ENCODE measurements at places on chromosomes 6 and 20.

DNA sequence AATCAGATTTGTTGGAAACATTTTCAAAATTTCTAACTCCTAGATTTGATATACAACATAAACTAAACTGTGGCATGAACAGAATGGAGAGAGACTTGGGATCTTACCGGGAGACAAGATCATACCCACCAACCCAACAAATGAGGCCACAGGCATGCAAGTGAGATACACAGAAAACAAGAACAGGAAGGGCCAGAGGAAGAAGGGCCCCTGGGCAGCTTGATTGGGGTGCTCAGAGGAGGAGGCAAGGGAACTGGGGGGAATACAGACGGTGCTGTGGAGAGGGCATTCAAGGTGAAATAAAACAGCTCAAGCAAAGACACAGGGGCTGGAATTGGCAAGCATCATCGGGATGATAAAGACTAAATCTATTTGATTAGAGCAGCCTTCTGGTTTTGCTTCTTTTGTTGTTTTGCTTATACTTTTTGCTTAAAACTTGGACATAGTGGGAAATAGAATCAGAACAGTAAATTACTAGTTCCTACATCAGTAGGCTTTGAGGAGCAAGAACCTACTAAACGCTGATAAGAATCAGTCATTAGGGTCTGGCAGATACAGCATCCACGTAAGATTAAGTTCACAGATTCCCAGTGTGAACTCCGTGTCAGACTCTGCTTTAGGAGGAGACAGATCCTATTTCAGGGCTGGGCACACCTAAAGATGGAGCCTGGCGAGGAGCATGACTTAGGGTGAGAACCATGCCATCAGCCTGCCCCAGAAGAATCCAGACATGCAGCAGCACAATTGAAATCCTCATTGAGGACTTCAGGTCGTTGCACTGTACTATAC is 3.5 kb upstream of the RAMACL start:
- DNase-seq: no peak

DNA sequence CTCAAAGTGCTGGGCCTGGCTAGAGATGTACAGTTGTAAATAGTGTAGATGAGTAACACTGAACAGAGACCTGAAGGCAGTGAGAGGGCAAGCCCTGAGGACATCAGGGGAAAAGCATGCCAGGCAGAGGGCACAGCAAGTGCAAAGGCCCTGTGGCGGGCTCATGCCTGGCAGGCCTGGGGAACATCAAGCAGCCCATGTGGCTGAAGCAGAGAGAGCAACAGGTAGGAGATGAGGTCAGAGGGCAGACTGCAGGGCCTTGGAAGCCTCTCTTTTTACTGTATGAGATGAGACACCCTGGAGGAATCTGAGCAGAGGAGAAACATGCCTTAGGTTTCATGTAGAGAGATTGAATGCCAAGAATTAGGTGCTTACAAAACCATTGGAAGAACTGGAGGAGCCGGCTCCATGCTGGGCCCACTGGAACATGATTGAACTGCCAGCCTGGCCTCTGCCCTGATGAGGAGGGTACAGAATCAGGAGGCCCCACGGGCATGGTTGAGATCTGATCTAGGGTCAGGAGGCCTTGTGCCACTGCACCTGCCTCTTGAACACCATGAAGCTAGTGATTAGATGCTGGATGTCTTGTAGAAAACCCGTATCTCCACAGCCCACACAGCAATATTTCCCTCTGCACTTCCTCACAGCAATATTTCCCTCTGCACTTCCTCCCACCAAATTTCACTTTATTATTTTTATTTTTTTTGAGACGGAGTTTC is 5.9 kb upstream of the HMGA1 start:
- no peak for DNase-seq

DNA sequence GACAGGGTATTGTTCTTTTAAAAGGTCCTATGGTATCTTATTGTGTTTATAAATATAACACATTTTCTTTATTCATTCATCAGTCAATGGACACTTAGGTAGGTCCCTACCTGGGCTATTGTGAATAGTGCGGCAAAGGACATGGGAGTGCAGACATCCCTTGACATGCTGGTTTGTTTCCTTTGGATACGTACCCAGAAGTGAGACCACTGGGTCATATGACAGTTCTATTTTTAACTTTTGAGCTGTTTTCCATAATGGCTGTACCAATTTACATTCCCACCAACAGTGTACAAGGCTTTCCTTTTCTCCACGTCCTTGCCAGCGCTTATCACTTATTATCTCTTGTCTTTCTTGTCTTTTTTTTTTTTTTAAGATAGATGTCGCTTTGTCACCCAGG is 627.5 kb downstream of the PRKN start:
- no peak for DNase-seq

DNA sequence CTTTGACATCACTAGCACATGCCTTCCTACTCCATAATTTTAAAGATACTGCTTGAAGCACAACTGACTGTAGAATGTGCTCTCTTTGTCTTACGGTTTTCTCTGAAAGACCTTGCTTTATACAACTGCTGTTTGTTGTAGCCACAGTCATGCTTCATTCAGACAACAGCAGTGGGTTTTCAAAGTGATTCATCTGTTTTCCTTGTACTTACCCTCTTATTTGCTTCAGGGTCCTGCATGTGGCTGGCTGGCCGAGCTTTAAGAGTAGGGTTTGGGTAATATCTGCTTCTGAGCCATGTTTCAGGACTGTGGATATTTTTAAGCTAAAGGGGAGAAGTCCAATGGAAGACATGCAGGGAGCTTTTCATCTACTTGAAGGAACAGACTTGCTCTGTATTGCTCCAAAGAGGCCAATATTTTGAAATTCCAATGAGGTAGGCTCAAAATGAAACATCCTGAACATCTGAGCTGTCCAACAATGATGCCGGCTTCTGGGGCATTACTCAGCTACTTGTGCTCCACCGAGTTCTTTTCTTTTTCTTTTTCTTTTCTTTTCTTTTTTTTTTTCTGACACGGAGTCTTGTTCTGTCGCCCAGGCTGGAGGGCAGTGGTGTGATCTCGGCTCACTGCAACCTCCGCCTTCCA is 160.2 kb upstream of the SGK1 start:
- no peak for DNase-seq

GRCh38 chr6:15386110-15386755 is 140.4 kb downstream of the JARID2 start:
- no peak for DNase-seq

DNA sequence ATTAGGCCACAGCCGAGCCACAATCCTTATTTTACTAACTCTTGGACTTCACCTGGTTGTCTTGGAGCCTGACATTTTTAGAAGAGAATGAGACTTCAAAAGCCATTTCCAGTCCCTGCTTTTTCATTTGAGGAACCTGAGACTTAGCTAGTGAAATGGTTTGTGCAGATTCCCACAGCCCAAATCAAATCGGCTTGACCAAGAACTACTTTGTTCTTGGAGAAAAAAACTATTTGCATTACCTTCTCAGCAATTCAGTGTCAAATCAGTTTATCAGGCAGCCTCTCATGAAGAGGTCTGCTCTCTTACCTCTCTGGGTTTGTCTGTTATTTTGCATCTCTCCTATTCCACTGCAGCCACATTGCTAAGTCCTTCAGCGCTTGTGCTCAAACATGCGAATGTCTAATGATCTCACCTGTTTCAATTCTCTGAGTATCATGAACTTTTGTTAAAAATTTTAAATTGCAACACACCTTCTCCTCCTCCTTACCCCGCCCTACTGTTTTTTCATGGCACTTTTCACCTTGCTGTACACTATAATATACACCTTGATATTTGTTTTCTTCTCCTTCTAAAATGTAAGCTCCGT is 573 bp upstream of the IFNGR1 start:
- DNase-seq: no peak

GRCh38 chr20:58706150-58706892 is 13.7 kb downstream of the NPEPL1 start:
- DNase-seq: no peak

- no peak for DNase-seq
These were observed 11.1 kb downstream of the CDH4 start for GRCh38 chr20:61263084-61263695.

DNA sequence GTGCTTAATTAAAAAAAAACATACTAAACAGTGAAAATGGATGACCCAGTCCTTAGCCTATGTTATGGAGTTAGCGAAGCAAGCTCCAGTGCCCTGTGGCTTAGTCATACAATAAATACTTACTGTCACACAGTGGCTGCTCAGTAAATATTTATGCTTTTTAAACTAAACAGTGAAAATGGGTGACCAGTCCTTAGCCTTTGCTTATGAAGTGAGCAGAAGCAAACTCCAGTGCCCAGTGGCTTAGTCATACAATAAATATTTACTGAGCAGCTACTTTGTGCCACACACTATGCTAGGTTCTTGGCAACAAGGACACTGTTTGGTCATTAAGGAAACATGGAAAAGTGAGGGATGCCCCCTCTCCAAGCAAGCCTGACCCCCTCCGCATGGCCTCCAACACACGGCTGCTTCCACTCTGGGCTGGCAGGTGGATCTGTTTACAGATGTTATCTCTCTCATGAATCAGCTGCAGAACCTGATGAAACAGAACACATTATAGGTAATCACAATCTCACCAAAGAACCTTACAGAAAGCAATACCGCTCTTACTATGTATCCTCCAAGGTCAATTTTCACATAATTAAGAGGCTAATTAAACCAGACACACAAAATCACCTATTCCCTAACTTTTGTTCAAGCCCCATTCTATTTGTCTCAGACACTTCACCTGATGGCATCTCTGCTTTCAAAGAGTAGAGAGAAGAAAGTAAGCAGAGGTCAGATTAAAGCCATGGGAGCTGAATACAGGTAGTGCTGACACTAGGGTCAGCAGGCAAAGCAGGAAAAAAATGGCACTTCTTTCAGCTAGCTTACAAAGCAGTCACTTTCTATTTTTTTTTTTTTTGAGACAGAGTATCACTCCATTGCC is 27.3 kb downstream of the CDK5RAP1 start:
- DNase-seq: no peak

DNA sequence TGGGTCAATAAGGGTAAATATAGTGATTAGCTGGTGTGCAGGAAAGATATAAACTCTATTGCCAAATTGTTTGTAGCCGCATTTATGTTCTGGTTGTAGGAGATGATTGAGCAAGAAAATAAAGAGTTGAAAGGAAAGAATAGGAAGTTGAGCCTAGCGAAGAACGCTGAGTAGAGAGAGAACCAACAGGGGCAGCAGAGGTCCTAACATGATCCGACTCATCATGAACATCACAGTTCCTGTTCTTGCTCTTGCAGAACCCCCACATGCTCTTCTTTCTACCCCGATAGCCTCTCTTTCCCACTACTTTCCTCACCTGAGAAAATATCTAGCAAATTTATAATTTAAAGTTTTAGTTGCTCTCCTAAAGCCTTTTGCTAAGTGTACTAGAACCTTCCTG is 9.9 kb upstream of the ID4 start:
- no peak for DNase-seq

GRCh38 chr20:57592263-57593092 is 27.7 kb downstream of the ZBP1 start:
- no peak for DNase-seq

All from 8988T (cell line).